Fibroblast of skin of left biceps (primary cell): ENCODE measurements at places on chromosomes 5 and 9.

- no peak for DNase-seq
Observed at GRCh38 chr5:177968661-177969211, 27.3 kb downstream of the PROP1 start.

- DNase-seq = no peak
Observed at GRCh38 chr9:79639354-79639753, 67.6 kb downstream of the TLE4 start.

DNA sequence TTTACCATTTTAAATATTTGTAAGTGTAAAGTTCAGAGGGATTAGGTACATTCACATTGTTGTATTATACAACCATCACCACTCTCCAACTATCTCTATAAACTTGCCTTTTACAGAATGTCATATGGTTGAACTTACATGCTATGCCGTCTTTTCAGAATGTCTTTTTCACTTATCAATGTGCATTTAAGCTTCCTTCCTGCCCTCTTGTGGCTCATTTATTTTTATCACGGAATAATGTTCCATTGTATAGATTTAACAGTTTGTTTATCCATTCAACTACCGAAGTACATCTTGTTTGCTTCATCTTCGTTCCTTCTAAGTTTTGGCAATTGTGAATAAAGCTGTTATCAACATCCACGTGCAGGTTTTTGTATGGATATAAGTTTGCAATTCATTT, 133.3 kb upstream of the C6 start:
- no peak for DNase-seq

DNA sequence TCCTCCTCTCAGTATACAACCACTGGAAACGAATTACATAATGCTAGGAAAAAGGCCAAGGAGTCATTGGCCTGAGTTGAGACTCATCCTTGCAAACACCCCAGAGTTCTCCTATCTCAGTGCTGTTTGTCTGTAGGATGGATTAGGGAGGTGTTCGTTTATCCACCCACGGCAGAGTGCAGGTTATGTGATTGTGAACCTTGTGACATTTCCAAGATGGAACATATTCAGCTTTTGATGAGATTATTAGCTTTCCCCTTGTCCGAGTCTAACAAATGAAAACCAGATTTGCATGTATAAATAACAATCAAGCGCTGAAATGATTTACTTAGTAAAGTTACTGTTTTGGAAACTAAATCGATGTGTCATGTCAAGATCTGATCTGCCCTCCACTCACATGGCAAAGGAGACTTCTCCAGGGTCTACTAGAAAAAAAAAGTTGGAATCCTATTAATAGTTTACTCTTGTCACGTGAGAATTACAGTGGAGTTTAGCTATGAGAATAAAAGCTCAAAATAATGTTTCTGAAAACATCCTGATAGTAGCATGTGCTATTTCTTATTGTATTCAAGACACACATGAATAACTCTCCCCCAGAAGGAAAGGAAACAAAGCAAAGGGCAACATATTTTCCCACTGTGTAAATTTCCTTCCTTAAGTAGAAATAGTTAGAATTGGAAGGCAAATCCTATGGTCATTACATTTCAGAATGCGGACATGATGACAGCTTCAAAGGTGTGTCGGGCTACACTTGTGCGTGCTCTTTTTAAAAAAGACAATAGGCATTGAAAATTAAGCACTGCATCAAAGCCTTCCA, 600.4 kb downstream of the EBF1 start:
- no peak for DNase-seq

DNA sequence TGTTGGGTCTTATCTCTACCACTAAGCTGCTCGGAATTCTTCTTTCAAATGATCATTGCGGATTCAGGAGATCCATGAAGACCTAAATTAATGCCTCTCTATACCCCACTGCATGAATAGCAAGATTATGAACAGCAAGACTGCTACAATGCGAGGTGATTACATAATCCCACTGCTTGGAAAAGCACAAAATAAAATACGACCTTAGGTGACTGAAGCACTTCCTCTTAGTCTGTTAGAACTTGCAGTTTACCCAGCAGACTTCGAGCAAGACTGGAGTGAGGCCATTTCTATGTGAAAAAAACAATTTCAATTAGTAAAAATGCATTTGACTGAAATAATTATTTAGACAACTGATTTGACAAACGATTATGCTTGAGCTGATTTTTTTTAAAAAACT, 59.8 kb downstream of the SH3RF2 start:
- no peak for DNase-seq

DNA sequence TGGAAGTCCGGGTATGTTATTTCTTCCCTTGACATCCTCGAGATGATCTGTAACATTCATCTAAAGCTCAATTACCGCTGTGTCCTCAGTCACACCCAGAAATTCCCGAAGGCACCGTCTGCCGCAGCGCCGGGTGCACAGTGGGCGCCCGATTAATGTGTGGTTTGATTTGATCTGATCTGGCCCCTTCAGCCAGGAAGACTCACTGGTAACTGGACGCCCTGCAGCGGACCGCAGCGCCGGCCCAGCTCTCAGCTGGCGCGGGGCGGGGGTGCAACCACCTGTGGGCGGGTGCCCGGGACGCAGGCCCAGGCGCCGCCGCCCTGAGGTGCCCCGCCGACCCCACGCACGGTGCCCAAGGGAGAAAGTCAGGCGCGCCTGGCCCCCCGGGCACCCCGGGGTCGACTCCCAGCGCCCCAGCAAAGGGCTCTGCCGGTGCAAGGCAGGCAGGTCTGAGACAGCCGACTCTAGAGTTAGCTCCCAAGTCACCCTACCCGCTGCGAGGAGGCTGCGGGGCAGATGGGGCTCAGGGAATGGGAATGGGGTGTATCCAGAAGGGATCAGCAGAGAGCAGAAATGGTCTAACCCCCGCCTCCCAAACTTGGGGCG, 1.7 kb downstream of the EPB41L4B start:
- DNase-seq = no peak

- no peak for DNase-seq
Observed at GRCh38 chr9:126421567-126422428, 95.2 kb downstream of the MVB12B start.

DNA sequence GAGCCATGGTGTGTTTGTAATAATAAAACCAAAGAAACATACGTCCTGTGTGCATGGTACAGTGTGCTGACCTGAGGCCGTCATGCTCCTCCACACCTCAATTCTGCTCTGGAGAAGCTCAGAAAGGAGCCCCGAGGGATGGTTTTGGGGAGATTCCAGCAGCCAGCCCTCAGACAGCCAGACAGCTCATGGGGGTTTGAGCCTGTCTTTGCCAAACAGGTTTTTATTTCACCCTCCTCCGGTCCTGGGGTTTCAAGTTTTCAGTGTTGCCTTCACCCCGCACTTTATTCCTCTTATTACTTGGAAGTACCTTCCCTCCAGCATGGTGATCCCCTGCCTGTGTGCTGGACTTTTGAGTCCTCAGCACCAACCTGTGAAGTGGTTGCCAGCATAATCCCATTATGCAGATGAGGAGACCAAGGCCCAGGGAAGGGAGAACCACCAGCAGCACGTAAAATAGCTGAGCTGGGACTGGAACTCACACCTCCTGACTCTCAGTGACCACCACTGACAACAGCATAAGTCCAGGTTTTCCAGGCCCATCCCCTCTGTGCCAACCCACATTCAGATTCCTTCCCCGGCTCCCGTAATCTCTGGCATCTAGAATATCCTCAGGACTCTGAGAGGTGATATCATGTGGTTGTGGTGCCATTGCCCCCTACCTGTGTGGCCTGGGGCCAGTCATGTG, 35.1 kb downstream of the TGFBI start:
- no peak for DNase-seq

GRCh38 chr9:126157826-126158587, 168.6 kb upstream of the MVB12B start:
- no peak for DNase-seq

DNA sequence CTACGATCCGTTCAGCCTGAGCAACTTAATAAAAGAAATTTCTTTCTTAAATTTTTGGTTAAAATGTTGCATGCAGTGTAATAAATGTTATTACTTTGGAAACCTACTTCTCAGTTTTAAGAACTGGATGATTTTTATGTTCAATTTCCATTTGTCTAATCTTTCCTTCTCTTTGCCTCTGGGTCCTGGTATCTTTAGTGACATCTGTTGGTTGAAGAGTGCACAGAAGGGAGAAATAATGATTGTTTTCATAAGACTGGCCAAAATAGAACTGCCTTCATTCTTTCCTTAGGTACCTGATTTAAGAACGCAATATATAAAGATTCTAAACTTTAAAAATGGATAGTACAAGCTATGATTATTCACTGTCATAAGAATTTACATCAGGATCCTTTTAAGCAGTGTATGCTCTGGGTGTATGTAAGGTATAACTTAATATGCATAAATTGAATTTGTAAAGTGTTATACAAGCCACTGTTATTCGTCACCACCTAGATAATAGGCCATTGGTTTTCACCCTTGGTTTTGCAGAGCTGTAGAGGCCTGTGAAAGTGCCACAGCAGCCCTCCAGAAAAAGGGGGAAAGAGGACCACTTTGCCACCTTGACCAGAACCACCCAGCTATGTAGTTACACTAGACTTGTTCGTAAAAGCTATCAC, 82.8 kb upstream of the TLX3 start:
- DNase-seq = no peak
